ENCODE measurements at places on chromosomes 16 and 17.
A peak's percentile ranks its signal among the peaks of the same experiment; 100 is the strongest.

DNA sequence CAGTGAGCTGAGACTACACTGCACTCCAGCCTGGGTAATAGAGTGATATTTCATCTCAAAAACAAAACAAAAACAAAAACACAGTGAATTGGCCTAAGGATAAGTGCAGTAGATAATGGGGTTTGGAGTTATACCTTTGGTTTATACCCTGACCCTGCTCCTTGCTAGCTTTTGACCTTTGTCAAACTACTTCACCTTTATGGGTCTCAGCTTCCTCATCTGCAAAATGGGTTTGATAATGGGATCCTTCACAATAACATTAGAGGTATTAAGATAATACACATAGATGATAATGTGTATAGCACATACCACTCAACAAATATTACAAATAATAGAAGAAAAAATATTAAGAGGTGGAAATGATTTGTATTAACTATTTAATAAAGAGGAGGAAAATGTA, 85.9 kb downstream of the STXBP4 start:
- DNase-seq = no peak

DNA sequence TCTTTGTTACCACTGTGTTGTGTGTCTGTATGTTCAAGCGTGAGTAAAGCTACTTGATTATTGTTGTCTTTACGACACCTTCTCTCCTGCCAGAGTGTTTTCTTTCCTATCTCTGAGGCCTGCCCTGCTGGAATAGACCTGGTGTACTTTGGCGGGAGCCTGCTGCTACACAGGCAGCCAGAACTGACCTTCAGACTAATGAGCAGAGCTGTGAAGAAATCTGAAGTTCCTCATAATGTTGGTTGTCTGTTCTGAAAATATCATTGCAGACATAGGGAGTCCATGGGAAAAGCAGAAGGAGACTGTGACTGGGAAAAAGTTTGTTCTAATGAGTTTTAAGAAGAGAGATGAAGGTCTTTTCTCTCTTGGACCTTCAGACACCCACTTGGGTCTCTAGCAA, 9.8 kb downstream of the RHOT1 start:
- DNase-seq = peak; percentile 43

GRCh38 chr16:6265968-6266367, 1066.7 kb upstream of the RBFOX1 start:
- DNase-seq = no peak

DNA sequence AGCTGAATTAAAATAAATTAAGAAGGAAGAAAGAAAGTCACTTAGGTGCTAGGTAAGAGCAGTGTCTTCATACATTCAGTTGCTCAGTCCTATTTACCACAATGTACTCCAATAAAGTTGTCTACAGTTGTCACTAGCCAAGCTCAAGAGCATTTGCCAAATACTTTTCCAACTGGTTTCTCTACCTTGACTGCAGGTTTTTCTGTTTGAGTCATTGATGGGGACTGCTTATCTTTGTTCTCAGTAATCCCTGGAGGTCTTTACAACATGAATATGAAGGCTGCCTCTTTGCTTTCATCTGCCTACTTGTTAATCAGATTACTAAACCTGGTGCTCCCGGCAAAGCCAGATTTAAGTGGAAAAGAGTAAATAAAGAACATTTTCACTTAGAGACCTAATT, 64.6 kb upstream of the CLEC18B start:
- DNase-seq = no peak

- DNase-seq = no peak
Observed at GRCh38 chr17:61452301-61453290, at the start of gene TBX4. Gene TBX4, plus strand, starts transcription at chr17:61452422. Its CDS starts 4,069 bp downstream, at chr17:61456491.

- DNase-seq = peak; percentile 46
Observed at GRCh38 chr16:3590736-3591435, 13.7 kb upstream of the NLRC3 start.

DNA sequence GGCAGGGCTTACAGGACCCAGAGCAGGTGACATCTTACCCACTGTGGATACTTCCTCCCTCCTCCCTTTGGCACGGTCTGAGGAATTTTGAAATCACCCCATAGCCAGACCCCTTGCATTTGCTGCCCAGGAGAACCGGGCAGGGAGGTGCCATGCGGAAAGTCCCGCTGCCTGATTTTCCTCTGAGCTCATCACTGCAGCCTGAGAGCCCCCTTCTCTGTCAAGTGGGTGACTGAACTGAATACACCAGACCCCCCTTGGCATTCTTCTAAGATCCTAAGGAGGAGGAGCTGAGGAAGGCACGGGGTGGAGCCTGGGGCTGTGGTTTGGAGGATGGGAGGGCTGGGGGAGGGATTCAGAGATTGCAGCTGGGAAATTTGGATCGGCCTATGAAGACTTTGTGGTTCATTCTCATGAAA, 173.4 kb downstream of the RAB11FIP4 start:
- no peak for DNase-seq

DNA sequence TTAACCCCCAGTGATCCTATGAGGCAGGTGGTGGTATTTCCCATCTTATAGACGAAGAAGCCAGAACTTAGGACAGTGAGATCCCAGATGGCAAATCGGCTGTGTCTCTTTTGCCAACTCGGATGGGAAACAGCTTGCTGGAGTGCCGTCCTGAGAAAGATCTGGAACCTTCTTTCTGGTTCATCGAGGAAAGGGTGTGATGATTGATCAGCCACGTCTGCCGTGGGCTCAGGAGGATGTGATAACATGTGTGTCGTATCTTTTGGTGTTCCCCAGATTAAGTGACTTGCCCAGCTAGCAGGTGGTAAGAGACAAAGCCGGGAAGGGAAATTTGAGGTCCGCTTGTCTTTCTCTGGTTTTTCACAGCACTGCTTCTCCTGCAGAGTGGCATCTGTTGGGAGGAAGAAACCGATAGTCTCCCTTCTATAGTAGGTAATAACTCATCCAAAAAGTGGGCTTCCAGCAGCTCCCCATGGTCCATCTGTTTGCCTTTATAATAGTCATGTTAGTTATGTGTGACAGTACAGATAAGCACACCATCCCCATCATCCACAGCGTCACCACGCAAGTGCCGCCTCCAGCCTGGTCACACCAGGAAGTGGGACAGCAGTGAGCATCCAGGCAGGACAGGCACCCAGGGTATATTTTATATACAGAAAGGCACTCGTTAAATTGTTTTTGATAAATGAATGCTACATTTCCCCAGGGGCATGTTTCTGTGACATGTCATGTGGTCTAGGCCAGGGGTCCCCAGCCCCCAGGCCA, 175.5 kb downstream of the KATNIP start:
- DNase-seq = peak; percentile 54

DNA sequence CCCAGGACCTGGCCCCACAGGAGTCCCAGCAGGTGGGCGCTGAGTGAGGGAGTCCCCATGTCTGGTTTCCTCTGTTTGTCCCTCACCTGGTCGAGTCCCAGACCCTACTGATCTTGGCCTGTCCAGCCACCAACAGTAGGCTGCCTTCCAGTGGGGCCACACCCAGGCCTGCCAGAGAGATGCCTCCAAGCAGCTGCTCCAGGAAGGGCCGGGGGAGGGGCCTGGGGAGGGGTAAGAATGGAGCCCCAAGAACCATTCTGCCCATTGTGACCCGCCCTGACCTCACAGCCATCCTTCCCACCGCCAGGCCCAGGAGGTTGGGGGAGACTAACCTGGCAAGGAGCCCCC, 736 bp downstream of the SPATA20 start:
- DNase-seq = peak; percentile 54

GRCh38 chr17:39178536-39178935, 12.6 kb upstream of the ARL5C start:
- no peak for DNase-seq

GRCh38 chr17:50916708-50917417, 50.7 kb upstream of the TOB1 start:
- DNase-seq = no peak

GRCh38 chr16:1523581-1524245, 9.8 kb upstream of the TMEM204 start:
- no peak for DNase-seq

DNA sequence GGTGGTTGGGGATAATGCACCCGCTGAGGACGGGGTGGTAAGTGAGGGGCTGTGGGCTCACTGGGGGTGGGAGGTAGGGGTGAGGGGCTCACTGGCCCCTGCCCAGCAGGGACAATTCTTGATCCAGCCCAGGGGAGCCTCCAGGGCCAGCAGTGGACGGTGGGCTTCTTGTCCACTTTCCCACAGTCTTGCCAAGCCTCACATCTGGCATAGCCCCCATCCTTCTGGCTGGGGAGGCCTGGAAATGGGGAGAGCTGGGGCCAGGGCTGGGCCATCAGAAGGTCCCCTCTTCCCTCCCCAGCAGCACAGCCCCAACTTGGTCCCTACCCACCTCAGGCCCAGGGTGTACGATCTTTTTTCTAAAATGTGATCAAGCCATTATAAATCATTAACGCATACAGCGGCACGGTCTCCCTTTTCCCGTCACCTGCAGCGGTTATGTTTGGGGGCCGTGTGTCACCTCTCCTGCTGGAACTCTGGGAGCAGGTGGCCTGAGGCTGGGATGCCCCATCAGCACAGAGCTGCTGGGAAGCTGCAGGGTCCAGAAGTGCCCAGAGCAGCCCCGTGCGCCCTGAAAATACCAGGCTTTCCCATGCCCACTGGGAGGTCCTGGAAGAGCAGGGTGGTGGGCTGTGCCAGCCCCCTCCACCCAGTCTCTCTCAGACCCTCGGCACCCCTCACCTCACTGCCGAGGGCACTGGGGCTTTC, 7.2 kb upstream of the SETD6 start:
- no peak for DNase-seq

- no peak for DNase-seq
Observed at GRCh38 chr16:8623634-8624033, 2.1 kb downstream of the METTL22 start.

DNA sequence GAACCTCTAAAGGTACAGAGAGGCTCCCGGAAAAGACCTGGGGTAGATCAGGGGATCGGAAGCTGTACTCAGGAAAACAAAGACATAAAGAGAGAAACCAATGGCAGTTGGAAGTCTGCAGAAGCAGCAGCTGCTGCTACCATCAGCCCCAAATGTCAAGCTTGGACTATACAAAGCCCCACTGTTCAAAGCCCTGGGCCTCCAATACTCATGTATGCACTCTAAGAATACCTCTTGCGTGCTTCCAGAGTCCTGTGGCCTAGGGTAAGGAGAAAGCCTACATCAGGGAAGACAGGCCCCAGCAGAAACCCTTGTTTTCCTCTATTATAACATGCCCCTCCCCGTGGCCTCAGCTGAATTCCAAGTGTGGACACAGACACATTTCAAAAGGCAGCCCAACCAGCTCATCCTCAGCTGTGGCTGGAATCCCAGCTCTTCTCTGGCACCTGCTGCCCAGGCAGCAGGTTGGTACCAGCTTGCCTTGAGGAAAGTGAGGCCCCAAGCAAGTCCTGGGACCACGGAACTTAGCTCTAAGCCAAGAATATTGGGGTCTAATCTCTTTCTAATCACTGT, 19.3 kb upstream of the MTMR4 start:
- no peak for DNase-seq

DNA sequence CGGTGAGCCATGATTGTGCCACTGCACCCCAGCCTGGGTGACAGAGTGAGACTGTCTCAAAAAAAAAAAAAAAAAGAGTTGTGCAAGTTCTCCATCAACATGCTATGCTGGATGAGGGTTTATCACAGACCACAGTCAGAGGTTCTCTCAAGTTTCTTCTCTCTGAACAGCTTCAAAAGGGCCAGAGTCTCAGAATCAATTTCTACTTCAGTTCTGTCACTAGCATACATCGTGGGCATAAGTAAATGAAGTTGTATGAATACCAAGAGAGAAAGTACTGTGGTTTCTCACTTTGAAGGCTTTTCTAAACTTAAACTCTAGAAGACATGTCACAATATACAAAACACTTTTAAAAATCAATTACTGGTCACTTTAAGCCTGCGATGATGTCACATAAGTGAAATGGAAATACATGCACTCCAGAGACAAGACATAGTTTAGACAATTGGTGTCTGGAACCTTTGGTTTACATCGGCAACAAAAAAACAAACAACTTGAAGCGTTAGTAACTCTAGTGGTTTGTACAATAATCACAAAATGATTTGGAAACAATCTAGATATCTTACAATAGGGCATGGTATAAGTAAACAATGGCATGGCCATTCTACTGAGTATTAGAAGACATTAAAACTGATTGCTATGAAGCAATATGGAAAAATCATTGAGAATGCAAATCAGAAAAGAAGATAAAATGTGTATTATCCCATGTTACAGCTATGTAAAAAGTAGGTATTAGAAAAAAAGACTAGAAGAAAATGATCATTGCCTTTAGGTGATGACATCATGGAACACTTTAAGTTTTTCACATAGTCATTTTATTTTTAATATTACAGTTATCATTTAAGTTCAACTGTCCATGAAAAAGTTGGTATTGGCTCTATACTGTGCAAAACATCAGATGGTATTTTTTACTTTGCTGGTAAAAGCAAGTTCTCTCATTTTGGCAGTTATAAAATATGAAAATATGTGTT, 232.3 kb downstream of the ZFHX3 start:
- no peak for DNase-seq

DNA sequence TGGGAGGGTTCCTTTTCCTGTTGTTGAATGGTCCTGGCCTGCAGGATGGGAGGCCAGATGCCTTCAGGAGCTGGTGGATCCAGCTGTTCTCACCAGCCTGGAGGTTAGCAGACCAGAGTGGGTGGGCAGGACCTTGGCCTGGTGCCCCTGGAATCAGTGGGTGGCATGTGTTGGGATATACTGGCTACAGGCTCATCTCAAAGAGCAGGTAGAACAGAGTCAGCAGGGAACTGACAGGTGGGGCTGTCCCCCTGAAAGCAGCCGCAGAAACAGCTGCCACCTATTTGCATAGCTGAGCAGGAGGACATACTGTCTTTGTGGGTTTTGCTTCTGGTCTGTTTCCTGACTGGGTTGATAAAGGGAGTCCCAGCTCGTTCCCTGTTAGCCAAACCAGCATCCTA, 144.1 kb downstream of the RAB11FIP4 start:
- DNase-seq = peak; percentile 77

DNA sequence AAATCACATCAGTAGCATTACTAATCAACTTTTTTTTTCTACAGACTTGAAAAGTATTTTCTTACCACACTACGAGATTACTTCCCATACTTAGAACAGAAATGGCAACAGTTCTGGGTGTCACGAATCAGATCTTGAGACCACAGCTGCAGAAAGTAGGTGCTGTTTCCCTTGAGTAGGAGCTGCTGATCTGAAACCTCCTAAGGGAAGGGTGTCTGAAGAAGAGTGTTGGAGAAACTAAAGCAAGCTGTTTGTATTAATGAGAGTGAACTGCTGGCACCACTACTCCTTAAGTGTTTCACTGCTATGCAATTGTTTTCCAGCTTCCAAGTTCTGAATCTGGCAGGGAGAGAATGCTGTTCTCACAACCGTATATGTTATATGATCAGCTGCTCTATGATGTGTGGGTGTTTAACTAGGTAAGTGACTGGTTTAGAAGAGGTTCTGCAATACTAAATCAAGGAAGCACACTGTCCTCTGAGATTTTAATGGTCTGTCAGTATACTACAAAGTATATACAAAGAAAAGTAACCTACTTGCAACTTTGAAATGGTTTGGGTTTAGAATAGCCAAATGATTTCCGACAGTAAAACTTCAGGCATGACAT, 3.3 kb downstream of the ZNF652 start:
- peak; percentile 43 for DNase-seq

DNA sequence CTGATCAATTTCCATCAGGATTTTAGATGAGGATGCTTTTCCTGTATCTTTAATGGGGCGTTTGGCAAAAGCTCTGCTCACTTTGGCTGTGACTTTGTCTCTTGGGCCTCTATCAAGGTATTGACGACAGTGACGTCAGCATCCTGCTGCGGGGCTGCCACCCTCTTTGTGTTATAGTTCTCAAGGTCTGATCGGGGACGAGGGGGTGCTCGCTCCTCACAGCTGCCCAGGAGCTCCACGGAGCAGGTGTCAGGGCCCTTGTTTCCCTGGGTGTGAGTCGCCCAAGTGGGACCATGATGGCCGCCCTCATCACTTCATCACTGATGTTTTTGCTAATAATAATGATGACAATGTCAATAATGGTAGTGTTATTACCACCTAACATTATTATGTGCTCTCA, 65.4 kb downstream of the CMIP start:
- DNase-seq = no peak

GRCh38 chr16:28537076-28537475, 1.7 kb downstream of the NUPR1 start:
- DNase-seq = no peak
